ENCODE measurements at places on chromosomes 16 and 17. TPM values are rescaled to one million over a fixed set of nuclear protein-coding genes. Genes with fewer than 3 reads are reported as not detected.

DNA sequence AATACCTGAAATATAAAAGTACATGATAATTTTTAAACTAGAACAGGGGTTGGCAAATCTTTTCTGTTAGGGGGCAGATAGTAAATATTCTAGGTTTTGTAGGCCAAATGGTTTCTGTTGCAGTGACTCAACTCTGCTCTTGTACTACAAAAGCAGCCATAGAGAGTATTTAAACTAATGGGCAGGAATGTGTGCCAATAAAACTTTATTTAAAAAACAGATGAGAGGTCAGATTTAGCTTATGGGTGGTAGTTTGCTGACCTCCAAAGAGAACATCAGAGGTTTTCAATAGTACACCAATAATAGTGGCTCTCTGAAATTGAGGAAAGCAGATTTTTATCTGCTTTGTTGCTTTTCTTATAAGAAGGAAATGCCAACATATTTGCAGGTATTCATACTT lies 15.2 kb upstream of the FAM20A start:
- no peak for DNase-seq

DNA sequence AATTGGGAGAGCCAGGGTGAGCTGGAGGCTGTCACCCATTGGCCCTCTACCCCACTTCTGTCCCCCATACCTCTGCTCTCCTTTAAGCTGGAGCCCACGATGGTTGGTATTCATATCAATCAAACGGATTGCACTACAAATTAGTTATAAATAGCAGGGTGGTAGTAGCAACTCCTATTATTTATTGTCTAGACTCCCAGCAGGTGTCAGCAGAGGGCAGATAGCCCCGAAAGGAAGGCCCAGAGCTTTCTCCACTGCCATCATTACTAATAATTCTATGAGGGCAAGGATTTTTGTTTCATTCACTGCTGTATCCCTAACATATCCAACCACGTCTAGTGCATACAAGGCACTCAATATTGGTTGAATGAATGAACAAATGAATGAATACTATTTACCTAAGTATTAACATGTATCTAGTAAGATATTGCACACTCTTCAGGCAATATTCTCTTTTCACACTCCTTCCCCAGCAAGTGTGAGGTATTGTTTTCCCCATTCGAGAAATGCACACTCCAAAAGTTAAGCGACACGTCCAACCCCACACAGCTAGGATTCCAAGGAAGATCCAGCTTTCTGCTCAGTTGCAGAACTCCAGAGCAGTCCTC lies 6.3 kb downstream of the C17orf50 start:
- DNase-seq, result no peak

DNA sequence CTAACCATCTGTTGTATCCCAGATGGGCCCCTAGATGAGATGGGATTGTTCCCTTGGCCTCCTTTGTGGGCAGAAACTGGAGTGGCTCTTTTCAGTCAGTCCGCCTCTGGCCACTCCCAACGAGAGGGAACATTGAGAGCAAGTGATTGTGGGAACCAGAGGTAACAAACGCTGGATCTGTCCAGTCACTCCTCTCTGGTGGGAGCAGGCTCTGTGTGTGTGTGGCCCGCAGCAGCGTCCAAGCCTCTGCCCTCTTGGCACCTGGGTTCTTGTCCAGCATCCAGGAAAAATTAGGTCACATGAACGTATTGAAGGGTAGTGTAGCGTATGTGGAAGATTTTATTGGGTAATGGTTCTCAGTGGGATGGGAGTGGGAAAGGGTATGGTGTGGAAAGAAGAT lies 101.9 kb upstream of the COX10 start:
- DNase-seq, result no peak

DNA sequence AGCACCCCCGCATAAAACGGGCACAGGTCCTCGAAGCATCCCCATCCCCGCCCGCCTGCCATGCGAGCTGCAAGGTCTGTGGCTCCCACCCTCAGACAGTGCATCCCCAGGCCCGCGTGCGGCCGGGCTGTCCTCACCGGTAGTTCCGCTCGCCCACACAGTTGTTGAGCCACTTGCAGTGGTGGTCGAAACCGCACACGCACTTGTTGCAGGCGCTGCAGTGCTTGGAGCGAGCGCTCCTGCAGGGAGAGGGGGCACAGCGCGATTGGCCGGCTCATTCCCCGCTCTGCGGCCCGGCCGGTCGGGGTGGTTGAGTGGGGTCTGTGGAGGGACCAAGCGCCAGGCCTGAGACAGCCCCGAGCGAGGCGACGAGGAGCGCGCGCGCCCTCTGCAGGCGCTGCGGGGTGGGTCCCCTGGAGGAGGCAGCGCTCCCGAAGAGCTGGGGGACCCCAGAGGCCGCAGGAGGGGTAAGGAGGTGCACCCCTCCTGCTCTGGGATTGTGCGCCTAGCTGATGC lies 6.0 kb upstream of the TPPP3 start:
- no peak for DNase-seq

- DNase-seq, result no peak
Measured at GRCh38 chr16:27677263-27677662, 127.3 kb downstream of the KATNIP start.

The LRRC75A gene
- polyA plus RNA-seq, result 4.4 TPM

DNA sequence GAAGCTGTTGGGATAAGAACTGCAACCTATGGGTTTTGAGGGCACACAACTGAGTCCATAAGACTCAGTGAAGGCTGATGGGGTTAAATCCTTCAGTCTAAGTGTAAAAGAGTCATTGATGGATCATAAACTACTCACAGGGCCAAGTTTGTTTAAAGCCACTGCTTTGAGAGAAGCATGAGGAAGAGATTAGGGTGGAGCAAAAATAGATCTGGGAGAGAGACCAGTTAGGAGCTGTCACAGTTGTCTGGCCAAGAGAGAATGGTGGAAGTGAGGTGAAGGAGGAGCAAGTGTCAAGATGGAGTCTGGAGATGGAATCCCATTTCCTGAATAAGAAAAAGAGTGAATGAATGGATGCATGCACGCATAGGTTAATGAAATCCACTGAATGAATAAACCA lies 379.1 kb upstream of the CDH11 start:
- DNase-seq, result no peak

The FOXF1 gene
- polyA plus RNA-seq, result not detected

- no peak for DNase-seq
Measured at GRCh38 chr17:8953156-8953885, 12.2 kb downstream of the PIK3R5 start.

GRCh38 chr17:21313320-21313719 lies 28.8 kb downstream of the MAP2K3 start:
- no peak for DNase-seq

- no peak for DNase-seq
Measured at GRCh38 chr17:40318830-40319391, 9.9 kb downstream of the RARA start.

DNA sequence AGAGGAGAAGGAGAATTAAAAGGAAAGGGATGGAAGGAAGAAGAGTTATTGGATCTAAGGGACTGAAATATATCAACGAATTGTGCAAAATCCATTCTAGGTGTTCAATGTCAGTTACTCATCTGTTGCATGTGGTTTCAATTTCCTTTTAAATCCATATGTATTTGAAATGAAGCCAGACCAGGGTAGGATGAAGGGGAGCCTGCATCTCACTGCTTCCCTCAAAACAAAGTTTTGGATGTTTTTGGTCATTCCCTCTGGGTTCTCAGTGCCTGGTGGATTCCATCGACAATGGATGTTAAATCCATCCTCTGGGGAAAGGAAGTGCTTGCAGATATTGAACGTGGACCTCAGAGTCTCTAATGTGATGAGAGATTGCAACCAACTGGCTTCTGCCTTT lies 103.5 kb upstream of the XYLT1 start:
- DNase-seq, result no peak

The TERB1 gene
- polyA plus RNA-seq, result 0.11 TPM

- DNase-seq, result no peak
Measured at GRCh38 chr17:36980280-36980761, 31.6 kb downstream of the AATF start.

DNA sequence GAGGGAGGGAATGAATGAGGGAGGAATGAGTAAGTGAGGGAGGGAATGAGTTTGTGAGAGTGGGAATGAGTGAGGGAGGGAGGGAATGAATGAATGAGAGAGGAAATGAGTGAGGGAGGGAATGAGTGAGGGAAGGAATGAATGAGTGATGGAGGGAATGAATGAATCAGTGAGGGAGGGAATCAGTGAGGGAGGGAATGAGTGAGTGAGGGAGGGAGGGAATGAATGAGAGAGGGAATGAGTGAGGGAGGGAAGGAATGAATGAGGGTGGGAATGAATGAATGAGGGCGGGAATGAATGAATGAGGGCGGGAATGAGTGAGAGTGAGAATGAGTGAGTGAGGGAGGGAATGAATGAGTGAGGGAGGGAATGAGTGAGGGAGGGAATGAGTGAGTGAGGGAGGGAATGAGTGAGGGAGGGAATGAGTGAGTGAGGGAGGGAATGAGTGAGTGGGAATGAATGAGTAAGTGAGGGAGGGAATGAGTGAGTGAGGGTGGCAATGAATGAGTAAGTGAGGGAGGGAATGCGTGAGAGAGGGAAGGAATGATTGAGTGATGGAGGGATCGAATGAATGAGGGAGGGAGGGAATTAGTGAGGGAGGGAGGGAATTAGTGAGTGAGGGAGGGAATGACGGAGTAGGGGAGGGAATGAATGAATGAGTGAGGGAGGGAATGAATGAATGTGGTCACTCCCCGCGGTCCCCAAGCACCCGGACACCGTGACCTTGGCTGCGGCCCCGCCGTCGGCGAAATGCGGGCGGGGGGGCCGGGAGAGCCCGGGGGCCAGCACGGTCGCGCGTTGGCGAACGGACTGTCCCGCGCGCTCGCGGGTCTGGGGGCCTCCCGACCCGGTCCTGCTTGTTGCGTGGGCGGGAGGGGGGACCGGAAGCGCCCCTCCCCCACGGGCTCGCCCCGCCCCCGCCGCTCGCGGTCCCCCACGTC lies 1.1 kb upstream of the UBE2I start:
- DNase-seq, result no peak

DNA sequence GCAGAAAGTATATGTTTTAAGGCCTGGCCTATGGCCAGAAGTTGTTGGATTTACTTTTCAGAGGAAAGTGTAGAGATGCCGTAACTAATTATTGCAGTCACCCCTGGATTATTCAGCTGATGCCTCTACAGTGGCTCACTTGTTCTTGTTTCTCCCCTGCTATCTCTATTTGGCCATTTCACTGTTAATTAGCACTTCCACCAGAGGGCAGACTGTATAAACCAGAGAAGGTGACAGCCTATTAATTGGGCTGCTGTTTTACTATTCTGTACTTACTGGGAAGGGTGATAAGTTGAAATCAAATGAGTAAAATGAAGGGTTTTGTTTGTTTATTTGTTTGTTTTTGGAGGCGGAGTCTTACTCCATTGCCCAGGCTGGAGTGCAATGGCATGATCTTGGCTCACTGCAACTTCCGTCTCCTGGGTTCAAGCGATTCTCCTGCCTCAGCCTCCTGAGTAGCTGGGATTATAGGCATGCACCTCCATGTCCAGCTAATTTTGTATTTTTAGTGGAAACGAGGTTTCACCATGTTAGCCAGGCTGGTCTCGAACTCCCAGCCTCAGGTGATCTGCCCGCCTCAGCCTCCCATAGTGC lies 66.0 kb downstream of the CDK12 start:
- DNase-seq, result no peak

DNA sequence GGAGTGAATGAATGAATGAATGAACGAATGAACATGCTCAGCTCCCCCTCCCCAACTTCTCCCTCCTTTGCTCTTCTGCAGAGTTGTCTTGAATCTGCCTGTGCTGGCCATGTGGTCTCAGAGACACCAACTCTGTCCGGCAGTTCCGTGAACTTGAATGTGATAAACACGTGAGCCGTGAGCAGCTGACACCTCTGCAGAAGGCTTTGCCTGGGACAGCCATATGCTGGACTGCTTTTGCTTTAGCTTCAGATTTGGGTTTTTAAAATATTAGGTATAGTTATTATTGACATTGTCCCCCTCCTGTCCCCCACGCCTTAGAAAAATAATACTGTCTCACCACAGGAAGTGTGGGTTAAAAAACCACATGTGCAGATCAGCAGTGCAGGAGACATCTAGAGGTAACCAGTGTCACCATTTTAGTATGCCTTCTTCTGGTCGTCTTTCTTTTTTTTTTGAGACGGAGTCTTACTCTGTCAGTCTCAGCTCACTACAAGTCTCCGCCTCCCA lies 83.8 kb downstream of the ABCC1 start:
- no peak for DNase-seq

- DNase-seq, result no peak
Measured at GRCh38 chr17:61058066-61058465, 341.6 kb upstream of the TBX2 start.

DNA sequence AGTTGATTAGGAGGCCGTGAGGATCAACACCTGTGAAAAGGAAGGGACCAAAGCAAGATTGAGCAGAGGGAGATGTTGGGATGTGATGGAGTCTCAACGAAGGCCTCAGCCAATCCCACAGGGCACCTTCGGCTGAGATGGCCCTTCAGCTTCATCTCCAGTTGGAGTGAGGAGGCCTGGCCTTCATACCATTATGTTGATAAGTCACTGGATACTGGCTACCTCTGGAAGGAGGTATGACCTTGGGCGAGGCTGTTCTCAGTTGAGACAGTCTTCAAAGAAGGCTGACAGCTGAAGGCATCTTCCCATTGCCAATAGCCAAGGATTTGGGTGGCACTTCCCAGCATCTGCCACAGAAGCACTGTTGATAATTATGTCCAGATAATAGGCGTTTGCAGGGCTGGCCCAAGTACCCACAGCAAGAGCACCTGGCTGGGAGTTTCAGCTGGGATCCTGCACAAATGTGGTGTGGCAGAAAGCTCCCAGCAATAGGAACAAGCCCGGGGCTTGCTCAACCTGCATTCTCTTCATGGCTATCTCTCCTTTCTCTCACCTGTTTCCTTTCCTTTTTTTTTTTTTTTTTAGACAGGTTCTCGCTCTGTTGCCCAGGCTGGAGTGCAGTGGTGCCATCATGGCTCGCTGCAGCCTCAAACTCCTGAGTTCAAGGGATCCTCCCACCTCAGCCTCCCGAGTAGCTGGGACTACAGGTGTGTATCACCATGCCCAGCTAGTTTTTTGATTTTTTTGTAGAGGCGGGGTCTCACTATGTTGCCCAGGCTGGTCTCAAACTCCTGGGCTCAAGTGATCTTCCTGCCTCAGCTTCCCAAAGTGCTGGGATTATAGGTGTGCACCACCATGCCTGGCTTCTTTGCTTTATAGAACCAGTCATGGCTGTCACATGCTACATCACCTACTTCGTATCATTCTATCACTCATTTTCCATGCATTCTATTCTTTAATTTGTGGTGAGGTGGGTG lies 18.2 kb upstream of the MAP3K14 start:
- no peak for DNase-seq

- peak; percentile 83 for DNase-seq
Measured at GRCh38 chr16:66934138-66934838, at the start of gene CIAO2B. CIAO2B (minus strand) TSS chr16:66934402; CDS start chr16:66934364, 38 bp downstream.

- no peak for DNase-seq
Measured at GRCh38 chr16:85304337-85304736, 192.1 kb upstream of the CIBAR2 start.

- DNase-seq, result no peak
Measured at GRCh38 chr17:41586863-41587495, at the start of gene KRT14. KRT14 (minus strand) TSS chr17:41586895; CDS start chr17:41586834, 61 bp downstream.

GRCh38 chr16:76583466-76583865 lies 306.3 kb downstream of the CNTNAP4 start:
- no peak for DNase-seq

GRCh38 chr17:30858556-30859250 lies 26.9 kb downstream of the ATAD5 start:
- no peak for DNase-seq

GRCh38 chr17:79613195-79613772 lies 2.4 kb upstream of the RBFOX3 start:
- no peak for DNase-seq

All from left renal cortex interstitium (tissue), 4 donors.